Large intestine (tissue), 12 donors: ENCODE measurements at places on chromosomes 13 and 19. TPM values are rescaled to one million over a fixed set of nuclear protein-coding genes. Genes with fewer than 3 reads are reported as not detected.

Gene LRRC25
- 3.1 TPM for polyA plus RNA-seq

Gene ZNF835
- 2.8 TPM for polyA plus RNA-seq

Gene KLK12
- polyA plus RNA-seq = 2.4 TPM

Gene VAV1
- polyA plus RNA-seq = 3.2 TPM

Gene IGLON5
- polyA plus RNA-seq = 3.1 TPM

Gene KASH5
- not detected for polyA plus RNA-seq
